CD14-positive monocyte (primary cell): ENCODE measurements at places on chromosomes 7 and 10.

DNA sequence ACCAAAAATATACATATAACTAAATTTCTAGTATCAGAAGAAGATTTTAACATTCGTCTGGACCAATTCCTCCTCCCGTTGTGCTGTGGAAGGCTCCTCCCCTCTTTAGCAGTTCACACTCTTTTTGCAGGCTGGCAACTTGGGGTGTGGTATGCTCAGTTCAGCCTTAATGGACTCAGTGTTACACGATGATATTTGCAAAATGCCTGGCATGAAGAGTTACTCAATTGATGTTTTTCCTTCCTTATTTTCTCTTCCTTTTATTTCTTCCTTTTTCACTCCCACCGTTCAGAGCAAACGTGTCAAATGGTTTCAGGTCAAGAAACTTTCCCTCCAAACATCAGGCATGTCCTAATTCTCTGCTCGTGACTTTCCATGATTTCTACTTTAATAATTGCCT, 248.3 kb downstream of the PHF14 start:
- no peaks in the 10 kb centered on the region for H3K27me3 ChIP-seq
- H3K36me3 ChIP-seq = no peaks in the 10 kb centered on the region
- H3K27ac ChIP-seq = no peak overlapping the region
- DNase-seq = peak; percentile 26
- H3K4me3 ChIP-seq = no peak overlapping the region
- peaks cover 24% of the 10 kb centered on the region for H3K4me1 ChIP-seq

- H3K36me3 ChIP-seq = no peaks in the 10 kb centered on the region
- no peaks in the 10 kb centered on the region for H3K27me3 ChIP-seq
- no peak overlapping the region for H3K27ac ChIP-seq
- H3K4me1 ChIP-seq = no peaks in the 10 kb centered on the region
- DNase-seq = no peak
These were observed 473.6 kb downstream of the PARD3 start for GRCh38 chr10:34341473-34341872.

DNA sequence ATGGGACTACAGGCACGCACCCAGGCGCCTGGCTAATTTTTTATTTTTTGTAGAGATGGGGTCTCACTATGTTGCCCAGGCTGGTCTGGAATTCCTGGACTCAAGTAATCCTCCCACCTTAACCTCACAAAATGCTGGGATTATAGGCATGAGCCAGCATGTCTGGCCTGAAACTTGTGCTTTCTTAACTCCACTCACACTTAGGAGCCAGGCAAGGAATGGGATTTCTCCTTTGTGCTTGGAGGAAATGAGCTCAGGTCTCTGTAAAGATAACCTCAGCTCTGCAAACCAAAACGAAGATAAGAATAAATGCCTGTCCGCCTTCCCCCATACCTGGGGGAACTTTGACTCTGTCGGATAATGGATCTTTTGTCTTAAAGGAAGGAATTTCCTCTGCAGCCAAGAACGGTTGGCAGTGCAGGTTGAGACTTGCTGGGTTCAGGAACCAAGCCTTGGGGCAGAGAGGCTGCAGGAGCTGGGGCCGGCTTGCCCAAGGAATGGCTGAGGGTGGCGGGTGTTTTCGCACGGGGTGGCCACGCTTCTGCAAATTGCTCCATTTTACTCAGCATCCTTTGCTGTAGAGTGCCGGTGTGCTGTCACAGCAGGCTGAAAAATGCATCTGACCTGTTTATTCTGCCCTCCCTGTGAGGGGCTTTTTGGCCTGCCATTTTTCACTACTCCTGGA, 174.2 kb downstream of the KIAA1217 start:
- no peak for DNase-seq
- no peaks in the 10 kb centered on the region for H3K4me1 ChIP-seq
- H3K27ac ChIP-seq = no peak overlapping the region
- no peaks in the 10 kb centered on the region for H3K27me3 ChIP-seq

- DNase-seq = peak; percentile 14
- no peaks in the 10 kb centered on the region for H3K27me3 ChIP-seq
- H3K27ac ChIP-seq = no peak overlapping the region
These were observed 95.5 kb downstream of the CTBP2 start for GRCh38 chr10:125064681-125065492.
